Pericardium fibroblast (primary cell): ENCODE measurements at places on chromosomes 7 and 10. TPM values are rescaled to one million over a fixed set of nuclear protein-coding genes. Genes with fewer than 3 reads are reported as not detected.

The ASAH2 gene
- 0.09 and 0.47 TPM in 2 replicates for total RNA-seq

The PPP1R17 gene
- not detected in 2 replicates for total RNA-seq

The PRKCQ gene
- 0.09 and 0.12 TPM in 2 replicates for total RNA-seq

The SLC16A9 gene
- 0.93 and 1.8 TPM in 2 replicates for total RNA-seq

The H2BK1 gene
- not detected in 2 replicates for total RNA-seq

The GIMAP8 gene
- total RNA-seq, result not detected in 2 replicates

The LMOD2 gene
- under 0.01 TPM in 1 of 2 replicates, not detected in the other for total RNA-seq

The CCL24 gene
- not detected in 2 replicates for total RNA-seq

The SORBS1 gene
- 1.1 and 5.6 TPM in 2 replicates for total RNA-seq

The C10orf53 gene
- not detected in 2 replicates for total RNA-seq

The KIF11 gene
- total RNA-seq, result 2.2 and 2.8 TPM in 2 replicates

The HTR5A gene
- not detected in 2 replicates for total RNA-seq

The C10orf67 gene
- not detected in 2 replicates for total RNA-seq

The ZNF22 gene
- total RNA-seq, result 9.8 and 18.2 TPM in 2 replicates

The PIK3AP1 gene
- not detected in 2 replicates for total RNA-seq
